ENCODE measurements at places on chromosomes 7 and 10. TPM values are rescaled to one million over a fixed set of nuclear protein-coding genes. Genes with fewer than 3 reads are reported as not detected.

The PNLIPRP1 gene
- total RNA-seq: not detected

The OR9A4 gene
- not detected for total RNA-seq

The MBLAC1 gene
- 6.5 TPM for total RNA-seq

- H3K27ac ChIP-seq: no peak overlapping the region
- H3K36me3 ChIP-seq: no peaks in the 10 kb centered on the region
- H3K4me3 ChIP-seq: no peak overlapping the region
- H3K4me1 ChIP-seq: no peaks in the 10 kb centered on the region
- H3K27me3 ChIP-seq: no peaks in the 10 kb centered on the region
Observed at GRCh38 chr7:41374150-41374848, 328.6 kb downstream of the INHBA start.

DNA sequence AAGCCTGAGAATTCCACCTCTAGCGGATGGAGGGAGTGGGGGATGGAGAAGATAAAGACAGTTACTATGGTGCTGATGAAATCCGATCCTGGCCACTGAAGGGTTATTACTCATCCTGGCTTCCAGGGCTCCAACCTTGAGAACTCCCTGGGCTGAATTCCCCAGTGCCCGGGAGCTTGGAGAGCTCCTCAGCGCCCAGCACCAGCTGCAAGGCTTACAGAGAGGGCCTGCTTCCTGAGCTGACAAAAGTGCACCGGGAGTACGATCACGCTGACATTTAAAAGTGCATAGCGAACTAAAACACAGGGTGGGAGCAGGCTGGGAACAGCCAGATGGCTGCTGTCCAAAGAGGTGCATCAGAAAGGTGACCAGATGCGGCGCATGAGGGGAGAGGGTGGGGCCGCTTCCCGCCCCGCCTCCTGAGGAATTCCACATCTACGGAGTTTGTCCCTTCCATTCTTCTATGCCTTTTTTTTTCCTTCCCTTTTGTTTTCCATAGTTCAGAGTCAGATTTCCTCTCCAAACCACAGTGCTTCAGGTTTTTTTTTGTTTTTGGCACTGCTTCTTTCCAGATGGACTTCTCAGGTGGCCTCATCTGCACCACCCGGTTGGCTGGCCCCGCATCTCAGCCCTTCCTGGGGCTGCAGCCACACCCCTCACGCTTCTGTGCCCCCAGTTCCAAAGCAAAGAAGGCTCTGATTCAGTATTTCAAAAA, 62.4 kb upstream of the MKRN1 start:
- no peak for DNase-seq
- no peaks in the 10 kb centered on the region for H3K36me3 ChIP-seq
- no peak overlapping the region for H3K27ac ChIP-seq

DNA sequence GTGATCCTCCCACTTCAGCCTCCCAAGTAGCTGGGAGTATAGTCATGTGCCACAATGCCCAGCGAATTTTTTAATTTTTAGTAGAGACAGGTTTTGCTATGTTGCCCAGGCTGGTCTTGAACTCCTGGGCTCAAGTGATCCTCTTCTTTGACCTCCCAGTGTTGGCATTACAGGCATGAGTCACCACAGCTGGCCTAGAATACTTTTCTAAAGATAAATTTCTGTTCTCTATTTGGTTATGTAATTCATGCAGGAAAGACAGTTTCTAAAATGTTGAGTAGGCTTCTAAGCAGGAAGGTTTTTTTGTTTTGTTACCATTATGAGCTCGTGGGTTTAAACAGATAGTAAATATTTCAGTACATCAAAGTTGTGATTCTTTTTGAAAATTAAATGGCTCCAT, 5.0 kb downstream of the RBAK start:
- no peak overlapping the region for H3K27ac ChIP-seq
- H3K36me3 ChIP-seq: peaks cover 65% of the 10 kb centered on the region
- H3K4me3 ChIP-seq: no peak overlapping the region
- no peaks in the 10 kb centered on the region for H3K27me3 ChIP-seq

DNA sequence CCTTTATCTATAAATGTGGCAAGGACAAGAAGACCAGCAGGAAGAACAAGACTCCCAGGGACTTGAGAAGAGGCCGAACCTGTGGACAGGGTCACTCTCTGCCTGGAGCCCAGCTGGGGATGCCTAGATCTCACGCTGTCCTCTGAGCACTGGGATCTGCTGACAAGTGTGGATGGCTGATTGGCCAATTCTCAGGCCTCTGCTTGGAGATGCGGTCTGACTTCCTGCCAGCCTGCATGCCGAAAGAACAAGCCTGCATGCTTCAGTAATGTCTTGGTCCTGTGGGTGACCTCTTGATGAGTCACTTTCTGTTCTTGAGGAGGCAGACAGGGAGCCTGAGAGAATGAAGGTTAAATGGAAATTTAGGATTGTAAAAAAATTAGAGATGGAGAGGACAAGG, 84.7 kb downstream of the TMEM178B start:
- H3K27me3 ChIP-seq: peaks cover 17% of the 10 kb centered on the region
- DNase-seq: no peak
- no peak overlapping the region for H3K4me3 ChIP-seq
- no peaks in the 10 kb centered on the region for H3K36me3 ChIP-seq

DNA sequence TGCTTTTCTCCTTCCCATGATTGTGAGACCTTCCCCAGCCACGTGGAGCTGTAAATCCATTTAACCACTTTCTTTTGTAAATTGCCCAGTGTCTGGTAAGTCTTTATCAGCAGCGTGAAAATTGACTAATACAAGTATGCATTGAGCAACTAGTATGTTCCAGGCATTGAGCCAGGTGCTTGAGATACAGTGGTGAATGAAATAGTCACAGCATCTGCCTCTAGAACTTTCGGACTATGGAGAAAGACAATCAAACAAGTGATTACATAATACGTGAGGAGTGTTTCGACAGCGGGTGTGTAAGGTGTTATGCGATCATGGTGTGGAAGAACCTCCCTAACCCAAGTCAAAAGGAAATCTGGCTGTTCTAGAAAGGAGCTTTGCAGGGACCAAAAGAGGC, 21.6 kb upstream of the NUP205 start:
- H3K36me3 ChIP-seq: no peaks in the 10 kb centered on the region

GRCh38 chr7:55970561-55970960, 6.2 kb downstream of the NIPSNAP2 start:
- no peak overlapping the region for H3K4me3 ChIP-seq
- H3K36me3 ChIP-seq: no peaks in the 10 kb centered on the region
- DNase-seq: no peak
- H3K4me1 ChIP-seq: peaks cover 22% of the 10 kb centered on the region

GRCh38 chr10:96431211-96431970, 72.6 kb upstream of the OPALIN start:
- H3K4me3 ChIP-seq: no peak overlapping the region
- DNase-seq: no peak
- H3K27me3 ChIP-seq: peaks cover 30% of the 10 kb centered on the region
- H3K4me1 ChIP-seq: no peaks in the 10 kb centered on the region

GRCh38 chr7:7416031-7416858, 119.4 kb downstream of the COL28A1 start:
- H3K27me3 ChIP-seq: no peaks in the 10 kb centered on the region
- no peaks in the 10 kb centered on the region for H3K36me3 ChIP-seq
- H3K4me1 ChIP-seq: peaks cover 18% of the 10 kb centered on the region
- DNase-seq: no peak

- no peak for DNase-seq
- no peak overlapping the region for H3K4me3 ChIP-seq
- no peaks in the 10 kb centered on the region for H3K4me1 ChIP-seq
- no peaks in the 10 kb centered on the region for H3K36me3 ChIP-seq
- H3K27ac ChIP-seq: no peak overlapping the region
Observed at GRCh38 chr10:66209025-66209424, 716.8 kb upstream of the LRRTM3 start.

DNA sequence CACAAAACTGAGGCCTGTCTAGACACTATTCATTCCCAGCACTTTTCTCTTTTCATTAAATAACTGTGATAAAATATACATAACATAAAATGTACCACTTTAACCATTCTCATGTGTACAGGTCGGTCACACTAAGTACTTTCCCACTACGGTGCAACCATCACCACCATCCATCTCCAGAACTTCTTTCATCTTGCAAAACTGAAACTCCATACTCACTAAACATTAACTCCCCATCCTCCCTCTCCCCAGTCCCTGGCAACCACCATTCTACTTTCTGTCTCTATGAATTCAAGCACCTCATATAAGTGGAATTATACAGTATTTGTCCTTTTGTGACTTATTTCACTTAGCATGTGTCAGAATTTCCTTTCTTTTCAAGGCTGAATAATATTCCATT, 53.0 kb downstream of the ARHGAP12 start:
- no peaks in the 10 kb centered on the region for H3K36me3 ChIP-seq
- DNase-seq: no peak
- peak overlapping the region; percentile 32 for H3K4me3 ChIP-seq
- H3K27me3 ChIP-seq: no peaks in the 10 kb centered on the region
- H3K27ac ChIP-seq: no peak overlapping the region

- H3K27ac ChIP-seq: no peak overlapping the region
- no peak for DNase-seq
- no peaks in the 10 kb centered on the region for H3K4me1 ChIP-seq
- no peak overlapping the region for H3K4me3 ChIP-seq
- peaks cover 23% of the 10 kb centered on the region for H3K27me3 ChIP-seq
Observed at GRCh38 chr10:87651801-87652200, 7.9 kb upstream of the PAPSS2 start.

DNA sequence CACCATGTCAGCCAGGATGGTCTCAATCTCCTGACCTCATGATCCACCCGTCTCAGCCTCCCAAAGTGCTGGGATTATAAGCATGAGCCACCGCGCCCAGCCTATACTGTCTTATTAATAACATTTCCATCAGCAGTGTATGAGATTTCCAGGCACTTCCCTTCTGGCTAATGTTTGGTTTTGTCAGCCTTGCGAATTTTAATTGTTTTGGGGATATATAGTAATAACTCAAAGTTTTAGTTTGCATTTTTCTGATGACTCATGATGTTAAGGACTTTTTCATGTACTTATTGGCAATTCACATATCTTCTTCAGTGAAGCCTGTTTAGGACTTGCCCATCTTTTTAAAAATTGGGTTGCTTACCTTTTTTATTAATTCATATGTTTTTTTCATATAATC, 76.0 kb downstream of the TMEM270 start:
- H3K27ac ChIP-seq: no peak overlapping the region
- peaks cover 7% of the 10 kb centered on the region for H3K36me3 ChIP-seq
- no peaks in the 10 kb centered on the region for H3K4me1 ChIP-seq
- H3K4me3 ChIP-seq: no peak overlapping the region
- peaks cover 35% of the 10 kb centered on the region for H3K27me3 ChIP-seq

DNA sequence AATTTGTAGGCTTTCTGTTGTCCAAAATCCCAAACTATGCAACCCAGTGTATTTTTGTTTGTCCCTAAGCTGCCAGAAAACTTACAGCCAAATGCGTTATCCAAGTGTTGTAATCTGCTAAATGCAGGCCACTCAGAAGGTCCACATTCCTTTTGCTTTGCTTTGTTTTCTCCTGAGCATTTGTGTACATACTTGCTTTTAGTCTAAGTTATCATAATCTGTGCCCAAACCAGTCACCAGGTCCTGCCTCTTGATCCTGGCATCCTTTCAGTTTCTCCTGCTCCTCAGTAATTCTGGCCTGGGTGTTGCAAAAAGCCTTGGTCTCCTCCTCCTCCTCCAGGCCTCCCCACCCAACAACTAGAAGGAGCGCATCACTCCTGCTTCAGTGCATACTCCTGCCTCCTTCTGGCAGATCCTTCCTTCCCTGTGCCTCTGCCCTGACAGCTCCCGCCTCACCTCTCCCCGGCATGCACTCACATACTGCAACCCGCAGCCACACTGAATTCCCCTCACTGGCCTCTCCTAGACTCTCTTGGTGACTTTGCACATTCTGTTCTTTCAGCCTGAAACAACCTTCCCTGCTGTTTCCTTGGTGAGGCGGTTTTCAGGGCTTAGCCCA, 2.3 kb downstream of the DENND2A start:
- no peak for DNase-seq
- H3K4me1 ChIP-seq: peaks cover 9% of the 10 kb centered on the region
- no peaks in the 10 kb centered on the region for H3K36me3 ChIP-seq
- H3K27me3 ChIP-seq: peaks cover 43% of the 10 kb centered on the region
